ENCODE measurements at places on chromosomes 6 and 20.

DNA sequence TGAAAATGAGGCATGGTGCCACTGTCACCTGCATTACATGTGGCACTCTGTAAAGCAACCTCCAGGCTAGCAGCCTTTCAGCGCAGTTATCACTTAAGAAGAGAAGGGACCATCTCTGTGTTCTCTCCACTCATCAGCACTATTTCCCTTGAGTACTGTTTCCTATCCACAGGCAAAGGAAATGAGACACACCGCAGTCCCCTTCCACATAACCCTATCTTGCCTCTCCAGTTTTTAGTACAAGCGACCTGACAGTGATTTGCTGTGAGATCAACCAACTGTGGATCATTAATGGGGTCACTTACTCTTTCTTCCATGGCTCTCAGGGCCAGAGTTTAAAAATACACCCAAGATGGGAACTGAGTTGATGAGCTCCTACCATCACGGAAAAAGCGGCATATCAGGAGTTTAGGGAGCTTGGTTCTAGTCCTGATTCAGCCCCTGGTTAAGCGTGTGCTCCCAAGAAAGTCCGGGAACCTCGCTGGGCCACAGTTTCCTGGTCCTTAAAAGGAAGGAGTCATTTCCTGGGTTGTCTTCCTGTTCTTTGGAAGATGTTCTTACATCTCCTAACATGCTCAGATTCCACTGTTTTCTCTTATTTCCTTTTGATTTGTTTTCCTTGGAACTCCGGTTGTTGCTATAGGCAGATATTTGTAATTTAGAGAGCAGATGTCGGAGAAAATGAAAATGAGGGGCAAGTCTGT is 27.3 kb downstream of the PRDM1 start:
- DNase-seq: no peak

GRCh38 chr6:34196116-34196832 is 40.4 kb upstream of the HMGA1 start:
- peak; percentile 18 for DNase-seq

DNA sequence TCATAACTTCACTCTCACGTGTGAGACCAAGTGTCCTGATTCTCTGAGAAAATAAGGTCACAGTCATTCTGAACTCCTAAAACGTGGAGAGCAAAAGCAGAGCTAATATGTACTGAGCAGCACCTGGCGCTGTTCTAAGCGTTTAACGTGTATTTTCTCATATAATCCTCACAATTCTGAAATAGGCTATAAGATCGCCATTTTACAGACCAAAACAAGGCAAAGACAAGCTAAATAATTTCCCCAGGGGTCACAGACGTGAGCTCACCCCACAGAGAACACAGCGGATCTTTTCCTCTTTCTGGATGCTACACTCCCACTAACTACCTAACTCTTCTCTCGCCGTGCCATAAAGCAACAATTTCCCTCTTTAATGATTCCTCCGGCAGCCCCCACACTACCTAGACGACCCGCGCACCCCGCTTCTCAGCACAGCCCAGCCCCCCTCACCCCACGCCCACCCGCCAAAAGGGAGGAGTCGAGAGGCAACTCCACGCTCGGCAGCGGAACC is 636 bp downstream of the SUPT3H start:
- no peak for DNase-seq

GRCh38 chr20:2341336-2341735 is 39.4 kb upstream of the TGM6 start:
- DNase-seq: no peak

GRCh38 chr6:8315154-8315553 is 120.2 kb downstream of the SLC35B3 start:
- DNase-seq: no peak

- DNase-seq: no peak
Observed at GRCh38 chr20:32485770-32486478, 99.2 kb downstream of the NOL4L start.

DNA sequence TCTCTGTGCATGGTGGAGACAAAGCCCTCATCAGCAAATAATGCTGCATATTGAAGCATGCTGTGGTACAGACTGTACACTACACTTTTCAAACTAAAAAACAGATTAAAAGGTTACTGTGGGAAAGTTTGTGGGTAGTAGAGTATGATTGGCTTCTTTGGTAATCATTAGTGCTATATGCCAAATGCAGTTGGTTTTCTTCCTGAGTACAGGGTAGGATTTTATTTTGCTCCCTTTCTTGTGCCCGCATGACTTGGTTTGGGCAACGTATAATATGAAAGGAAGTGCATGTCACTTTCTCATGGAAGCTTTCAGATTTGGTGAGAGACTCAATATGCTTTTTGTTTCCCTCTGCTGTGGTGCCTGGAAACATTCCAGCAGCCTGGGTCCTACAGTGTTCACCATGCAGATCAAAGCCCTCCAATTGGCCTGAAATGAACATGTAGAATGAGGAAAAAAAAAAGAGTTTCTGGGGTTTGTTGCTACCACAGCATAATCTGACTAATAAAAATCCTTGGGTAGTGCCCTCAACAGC is 270.7 kb upstream of the ADGRB3 start:
- no peak for DNase-seq

DNA sequence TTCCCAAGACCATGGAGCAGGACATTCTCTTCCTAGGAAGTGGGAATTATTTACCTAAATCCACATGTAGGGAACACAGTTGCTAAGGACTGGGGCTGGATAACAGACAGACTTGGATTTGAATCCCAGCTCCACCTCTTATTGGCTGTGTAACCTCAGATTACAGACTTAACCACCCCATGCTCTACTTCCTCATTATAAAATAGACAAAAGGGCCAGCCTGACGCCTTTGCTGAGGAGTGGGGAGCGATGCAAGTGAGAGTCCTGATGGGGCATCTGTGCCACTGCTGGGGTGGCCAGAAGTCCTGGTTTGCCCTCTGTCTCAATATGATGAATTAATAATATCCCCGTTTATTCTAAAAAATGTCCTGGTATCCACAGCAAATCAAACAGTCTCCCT is 46.8 kb downstream of the SPATA2 start:
- no peak for DNase-seq

DNA sequence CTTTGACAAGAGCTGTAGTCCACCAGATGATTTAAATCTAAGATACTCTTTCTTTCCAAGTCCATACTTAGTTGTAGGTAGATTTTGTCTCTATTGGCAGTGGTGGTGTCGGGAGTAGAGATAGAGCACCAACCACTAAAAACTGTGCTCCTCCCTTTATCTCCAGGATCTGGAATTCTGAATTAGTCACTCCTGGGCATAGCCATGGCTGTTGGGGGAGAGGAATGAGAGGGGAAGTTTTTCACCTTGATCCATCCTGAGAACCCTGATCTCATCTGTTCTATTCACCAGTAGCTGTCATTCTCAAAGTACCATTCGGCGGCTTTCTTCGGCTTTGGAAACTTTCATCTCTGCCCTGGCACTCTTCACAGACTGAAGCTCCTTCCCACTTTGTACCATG is 35.6 kb upstream of the NKX2-4 start:
- DNase-seq: no peak

DNA sequence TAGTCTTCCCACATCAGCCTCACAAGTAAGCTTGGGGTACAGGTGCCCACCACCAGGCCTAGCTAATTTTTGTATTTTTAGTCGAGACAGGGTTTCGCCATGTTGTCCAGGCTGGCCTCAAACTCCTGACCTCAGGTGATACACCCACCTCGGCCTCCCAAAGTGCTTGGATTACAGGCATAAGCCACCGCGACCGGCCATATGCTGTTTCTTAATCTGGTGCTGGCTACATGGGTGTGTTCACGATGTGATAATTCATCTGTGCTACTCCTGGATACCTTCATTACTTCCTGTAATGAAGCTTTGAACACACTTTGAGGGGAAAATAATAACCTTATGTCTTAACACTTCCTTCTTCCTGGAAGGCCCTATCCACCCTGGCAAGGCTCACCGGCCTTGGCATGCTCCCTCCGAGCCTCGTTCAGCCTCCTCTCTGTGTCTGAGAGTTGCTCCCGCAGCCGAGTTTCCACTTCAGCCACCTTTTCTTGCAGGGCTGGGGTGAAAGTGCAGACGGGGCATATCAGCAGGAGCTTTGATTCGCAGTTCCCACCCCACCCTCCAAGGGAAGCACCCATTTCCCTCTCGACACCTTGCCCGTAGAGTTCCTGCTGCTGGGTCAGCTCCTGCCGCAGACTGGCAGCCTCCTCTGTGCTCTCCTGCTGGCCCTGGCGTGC is 5.6 kb upstream of the PSORS1C2 start:
- no peak for DNase-seq

DNA sequence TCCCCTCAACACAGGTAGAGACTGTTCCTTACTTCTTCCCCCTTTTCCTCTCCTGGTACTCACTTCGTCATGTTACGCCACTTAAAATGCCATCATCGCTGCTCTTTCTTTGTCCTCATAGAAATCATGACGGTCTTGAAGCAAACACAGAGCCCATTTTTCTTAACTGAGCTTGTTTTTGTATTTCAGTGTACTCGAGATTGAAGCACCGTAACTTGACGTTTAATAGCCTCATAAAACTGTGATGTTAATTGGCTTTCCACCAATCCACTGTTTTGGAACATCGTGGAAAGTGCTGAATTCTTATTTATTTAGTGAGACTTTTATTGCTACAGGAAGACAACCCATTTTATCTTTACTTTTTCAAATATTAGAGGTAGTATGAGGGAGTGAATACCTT is 38.7 kb downstream of the DUSP22 start:
- no peak for DNase-seq

DNA sequence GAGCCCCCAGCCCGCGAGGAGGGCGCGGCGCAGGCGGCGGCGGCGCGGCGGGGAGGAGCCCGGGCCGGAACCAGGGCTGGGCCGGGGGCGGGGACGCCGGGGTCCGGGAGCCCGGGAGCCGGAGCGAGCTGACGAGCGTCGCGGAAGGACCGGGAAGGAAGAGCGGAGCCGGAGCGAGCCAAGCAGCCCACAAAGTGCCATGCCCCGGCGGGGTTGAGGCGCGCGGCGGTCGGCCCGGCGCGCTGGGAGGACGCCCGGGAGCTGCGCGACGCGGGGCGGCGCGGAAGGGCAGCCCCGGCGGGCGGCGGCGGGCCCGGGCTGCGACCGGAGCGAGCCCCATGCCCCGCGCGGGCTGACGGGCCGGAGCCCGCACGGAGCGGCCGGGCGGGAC is 289 bp downstream of the FOXP4 start:
- no peak for DNase-seq

GRCh38 chr6:92364948-92365541 is 1054.3 kb downstream of the EPHA7 start:
- DNase-seq: no peak

GRCh38 chr6:100269189-100269588 is 195.5 kb downstream of the SIM1 start:
- no peak for DNase-seq

- DNase-seq: no peak
Observed at GRCh38 chr6:132785936-132786335, 12.5 kb downstream of the SLC18B1 start.

GRCh38 chr6:117215353-117216090 is 49.8 kb upstream of the VGLL2 start:
- no peak for DNase-seq

- no peak for DNase-seq
Observed at GRCh38 chr6:106214531-106214930, 111.0 kb downstream of the ATG5 start.

DNA sequence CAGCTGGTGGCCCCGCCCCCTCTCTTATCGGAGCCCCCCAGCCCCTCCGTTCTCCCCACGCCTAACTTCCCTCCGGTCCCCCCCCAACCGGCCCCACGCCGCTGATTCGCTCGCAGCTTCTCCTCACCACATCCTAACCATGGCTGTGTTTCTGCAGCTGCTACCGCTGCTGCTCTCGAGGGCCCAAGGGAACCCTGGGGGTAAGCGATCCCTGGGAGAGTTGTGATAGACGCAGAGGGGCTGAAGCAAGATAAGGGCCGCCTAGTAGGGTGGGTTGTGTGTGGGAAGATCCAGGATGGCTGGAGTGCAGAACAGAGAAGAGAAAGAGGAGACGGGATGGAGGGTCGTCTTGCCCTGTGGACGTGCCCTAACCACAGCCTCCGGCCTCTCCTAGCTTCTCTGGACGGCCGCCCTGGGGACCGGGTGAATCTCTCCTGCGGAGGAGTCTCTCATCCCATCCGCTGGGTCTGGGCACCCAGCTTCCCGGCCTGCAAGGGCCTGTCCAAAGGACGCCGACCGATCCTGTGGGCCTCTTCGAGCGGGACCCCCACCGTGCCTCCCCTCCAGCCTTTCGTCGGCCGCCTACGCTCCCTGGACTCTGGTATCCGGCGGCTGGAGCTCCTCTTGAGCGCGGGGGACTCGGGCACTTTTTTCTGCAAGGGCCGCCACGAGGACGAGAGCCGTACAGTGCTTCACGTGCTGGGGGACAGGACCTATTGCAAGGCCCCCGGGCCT is at the start of gene MPIG6B:
TSS of gene MPIG6B (plus strand) at position 129 of the 735 bp plus-strand sequence. CDS start at position 140, 11 bp downstream.
- DNase-seq: no peak

- no peak for DNase-seq
Observed at GRCh38 chr6:75762063-75762462, 13.0 kb downstream of the MYO6 start.

GRCh38 chr6:160263196-160263939 is 4.7 kb upstream of the SLC22A2 start:
- no peak for DNase-seq

DNA sequence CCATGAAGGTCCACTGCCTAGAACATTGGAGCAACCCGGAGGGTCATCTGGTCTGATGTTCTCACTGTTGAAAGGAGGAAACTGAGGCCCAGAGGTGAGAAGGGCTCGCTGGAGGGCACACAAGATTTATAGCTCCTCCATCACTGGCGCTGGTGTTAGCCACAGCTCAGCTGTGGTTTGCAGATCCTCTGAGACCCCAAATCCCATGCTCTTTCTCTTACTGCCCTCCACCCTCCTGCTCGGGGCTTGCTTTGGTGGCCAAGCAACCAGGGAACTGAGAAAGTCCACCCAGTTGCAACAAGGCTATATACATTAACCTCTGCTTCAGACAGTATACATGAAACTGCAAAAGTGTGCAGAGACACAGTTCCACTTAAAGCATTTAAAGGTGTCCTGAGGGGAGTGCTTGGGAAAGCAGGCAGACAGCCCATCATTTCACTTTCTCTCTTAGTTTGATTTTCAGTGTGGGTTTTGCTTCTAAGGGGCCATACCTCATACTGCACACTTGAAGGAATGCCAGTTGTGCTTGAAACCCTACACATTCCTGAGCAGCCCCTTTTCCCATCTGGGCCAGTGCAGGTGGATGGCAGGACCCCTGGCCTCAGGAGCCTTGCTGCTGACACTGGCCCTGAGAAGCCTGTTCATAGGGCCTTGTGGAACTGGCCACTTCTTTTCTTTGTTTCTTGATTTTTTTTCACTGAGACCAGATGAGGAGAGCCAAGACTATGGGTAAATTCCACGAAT is 347.6 kb downstream of the CDC5L start:
- DNase-seq: no peak
